Activated naive CD8-positive, alpha-beta T cell treated with anti-CD3 and anti-CD28 coated beads, Interleukin-2, amount 50 U/mL, for 16 hours (primary cell): ENCODE measurements at places on chromosomes 11 and 22.

GRCh38 chr11:120517801-120518291, 6.3 kb downstream of the GRIK4 start:
- no peak for DNase-seq

DNA sequence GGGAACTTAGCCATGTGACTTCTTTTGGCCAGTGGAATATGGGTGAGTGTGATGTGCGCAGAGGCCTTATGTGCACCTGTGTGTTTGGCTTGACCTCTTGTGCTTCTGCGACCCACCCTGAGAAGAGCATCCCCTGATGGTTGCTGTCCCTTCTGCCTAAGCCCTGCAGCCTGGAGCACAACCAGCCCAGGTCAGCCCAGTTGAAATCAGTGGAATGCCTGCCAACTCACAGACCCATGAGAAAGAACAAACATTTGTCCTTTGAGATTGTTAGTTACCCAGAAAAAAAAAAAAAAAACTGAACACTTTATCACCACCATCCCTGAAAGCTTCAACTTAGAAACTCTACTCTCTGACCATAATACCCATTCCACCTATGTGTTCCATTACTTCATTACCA, 38.5 kb downstream of the PAMR1 start:
- DNase-seq = no peak

DNA sequence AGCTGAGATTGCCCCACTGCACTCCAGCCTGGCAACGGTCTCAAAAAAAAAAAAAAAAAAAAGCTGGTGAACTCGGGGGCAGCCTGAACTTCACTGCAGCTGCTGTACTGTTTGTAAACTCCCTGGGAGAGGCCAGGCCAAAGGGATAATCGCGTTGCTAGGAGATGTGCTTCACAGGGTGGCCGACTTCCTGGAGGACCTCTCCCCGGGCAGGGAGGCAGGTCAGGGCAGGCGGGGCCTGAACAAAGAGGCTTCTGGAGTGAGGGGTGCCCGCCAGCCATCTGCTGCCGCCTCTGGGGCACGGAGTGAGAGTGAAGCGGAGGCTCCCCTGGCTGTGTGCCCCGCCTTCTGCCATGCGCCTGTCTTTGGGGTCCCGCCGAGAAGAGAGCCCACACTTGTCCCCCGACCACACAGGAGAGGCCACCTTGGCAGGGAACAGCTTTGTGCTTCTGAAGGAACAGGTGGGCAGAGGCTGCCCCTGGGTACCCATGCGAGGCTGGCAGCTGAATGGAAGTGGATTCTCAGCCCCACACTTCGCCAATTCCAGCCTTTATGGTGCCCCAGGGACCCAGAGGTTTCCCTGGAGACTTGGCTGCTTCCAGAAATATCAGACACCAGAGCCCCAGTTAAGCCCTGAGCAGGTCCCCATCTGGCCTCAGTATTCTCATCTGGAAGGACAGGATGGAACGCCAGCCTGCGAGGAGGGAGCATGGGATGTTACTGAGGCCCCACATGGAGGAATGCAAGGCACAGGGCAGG, 29.6 kb downstream of the TMEM184B start:
- DNase-seq = no peak

DNA sequence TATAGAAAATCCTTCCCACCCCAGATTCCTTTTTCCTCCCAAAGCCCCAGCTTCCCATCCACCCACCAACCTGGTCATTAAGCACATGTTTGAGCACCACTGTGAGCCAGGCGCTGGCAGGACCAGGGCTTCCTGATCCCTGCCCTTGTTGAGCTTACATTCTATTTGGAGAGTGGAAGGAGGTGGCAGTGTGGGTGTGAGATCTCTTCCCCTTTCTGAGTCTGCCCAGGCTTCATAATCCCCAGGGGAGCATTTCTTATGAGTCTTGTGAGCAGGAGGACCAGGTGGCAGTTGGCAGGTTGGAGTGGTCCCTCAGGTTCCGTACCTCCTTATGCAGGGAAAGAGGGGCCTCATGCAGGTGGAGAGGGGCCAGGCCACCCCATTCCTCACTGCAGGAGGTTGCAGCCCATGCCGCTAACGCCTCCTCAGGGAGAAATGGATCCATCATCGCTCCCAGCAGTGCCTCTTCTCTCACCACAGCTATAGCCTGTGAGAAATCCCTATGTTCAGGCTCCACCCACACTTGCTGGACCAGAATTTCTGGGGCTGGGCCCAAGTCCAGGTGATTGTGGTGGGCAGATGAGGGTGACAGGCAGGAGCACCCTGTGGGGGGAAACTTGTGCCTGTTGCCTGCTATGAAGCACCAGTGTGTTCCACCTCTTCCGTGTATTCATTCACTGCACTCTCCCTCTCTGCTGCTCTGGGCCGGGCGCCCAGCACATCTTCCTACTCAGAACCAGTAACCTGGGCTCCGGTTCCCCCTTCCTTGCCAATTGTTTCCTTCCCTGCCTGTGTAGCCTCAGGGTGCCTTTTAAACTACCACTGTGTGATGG, 23.5 kb downstream of the UBE2L3 start:
- DNase-seq = no peak

DNA sequence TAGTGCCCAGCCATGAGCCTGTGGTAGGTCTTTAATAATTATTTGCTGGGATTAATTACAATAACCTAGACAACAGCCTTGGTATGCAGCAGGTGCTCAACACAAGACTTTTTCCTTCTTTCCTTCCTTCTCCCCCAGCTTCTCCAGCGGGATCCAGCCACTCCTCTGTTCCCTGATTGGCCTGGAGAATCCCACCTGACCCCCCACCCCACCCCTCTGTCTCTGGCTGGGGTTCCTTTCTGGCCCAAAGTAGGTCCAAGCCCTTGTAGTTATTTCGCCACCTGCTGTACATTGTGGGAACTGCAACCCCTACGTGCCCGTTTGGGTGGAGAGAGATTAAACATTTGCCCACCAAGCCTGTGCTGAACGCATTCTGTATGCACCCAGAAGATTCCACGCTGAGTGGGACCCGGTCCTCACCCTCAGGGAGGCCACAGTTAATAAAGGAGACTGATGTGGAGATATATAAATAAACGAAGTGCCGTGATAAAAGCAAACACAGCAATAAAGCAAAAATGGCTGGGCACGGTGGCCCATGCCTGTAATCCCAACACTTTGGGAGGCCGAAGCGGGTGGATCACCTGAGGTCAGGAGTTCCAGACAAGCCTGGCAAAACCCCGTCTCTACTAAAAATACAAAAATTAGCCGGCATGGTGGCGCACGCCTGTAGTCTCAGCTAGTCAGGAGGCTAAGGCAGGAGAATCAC, 32.1 kb upstream of the DGKZ start:
- peak; percentile 51 for DNase-seq

DNA sequence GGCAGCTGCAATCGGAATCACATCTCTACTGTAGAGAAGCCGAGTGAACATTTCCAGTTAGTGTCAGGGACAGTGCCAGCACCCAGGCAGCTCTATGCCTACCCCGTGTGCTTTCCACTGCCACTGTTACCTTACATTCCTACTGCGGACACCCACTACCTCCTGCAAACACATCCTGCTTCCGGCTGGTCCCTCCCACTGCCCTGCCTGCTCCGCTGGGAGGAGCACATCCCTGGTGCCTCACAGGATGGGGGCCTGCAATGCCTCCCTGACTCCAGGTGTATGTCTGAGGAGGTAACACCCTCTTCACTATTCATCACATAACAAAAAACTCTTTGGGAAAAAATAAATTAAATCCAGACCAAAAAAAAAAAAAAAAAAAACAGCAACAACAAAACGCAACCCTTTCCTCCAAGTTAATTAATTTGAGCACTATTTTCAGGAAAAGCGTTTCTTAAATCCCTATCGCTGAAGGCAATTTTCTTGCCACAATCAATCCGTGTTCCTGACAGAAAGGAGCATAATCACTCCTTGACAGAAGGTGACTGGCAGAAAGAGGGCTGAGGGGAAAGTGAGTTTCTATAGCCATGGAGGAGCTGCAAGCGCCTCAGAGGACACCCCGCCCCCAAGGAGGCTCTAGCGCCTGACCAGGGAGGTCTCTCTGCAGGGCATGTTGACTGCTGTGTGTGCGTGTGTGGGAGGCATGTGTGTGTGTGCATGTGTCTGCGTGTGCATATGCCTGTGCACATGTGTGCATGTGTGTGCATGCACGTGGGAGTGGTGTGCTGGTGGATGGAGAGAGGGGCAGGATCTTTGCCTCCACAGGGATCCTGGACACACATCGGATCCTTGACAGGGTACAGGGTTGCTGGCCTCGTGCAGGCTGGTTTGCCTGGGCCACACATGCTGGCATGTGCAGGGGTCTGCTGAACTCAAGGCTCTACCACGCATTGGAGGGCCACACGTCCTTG, 134.8 kb upstream of the NTM start:
- no peak for DNase-seq

GRCh38 chr11:115132436-115133228, 371.6 kb downstream of the CADM1 start:
- DNase-seq = no peak

GRCh38 chr22:31083377-31083768, 2.3 kb downstream of the SMTN start:
- DNase-seq = no peak

GRCh38 chr22:41664490-41664889, 24.2 kb downstream of the SNU13 start:
- no peak for DNase-seq

GRCh38 chr11:119363851-119364590, 17.5 kb downstream of the USP2 start:
- DNase-seq = no peak

- DNase-seq = no peak
Measured at GRCh38 chr11:70067036-70067435, 11.1 kb upstream of the ANO1 start.

DNA sequence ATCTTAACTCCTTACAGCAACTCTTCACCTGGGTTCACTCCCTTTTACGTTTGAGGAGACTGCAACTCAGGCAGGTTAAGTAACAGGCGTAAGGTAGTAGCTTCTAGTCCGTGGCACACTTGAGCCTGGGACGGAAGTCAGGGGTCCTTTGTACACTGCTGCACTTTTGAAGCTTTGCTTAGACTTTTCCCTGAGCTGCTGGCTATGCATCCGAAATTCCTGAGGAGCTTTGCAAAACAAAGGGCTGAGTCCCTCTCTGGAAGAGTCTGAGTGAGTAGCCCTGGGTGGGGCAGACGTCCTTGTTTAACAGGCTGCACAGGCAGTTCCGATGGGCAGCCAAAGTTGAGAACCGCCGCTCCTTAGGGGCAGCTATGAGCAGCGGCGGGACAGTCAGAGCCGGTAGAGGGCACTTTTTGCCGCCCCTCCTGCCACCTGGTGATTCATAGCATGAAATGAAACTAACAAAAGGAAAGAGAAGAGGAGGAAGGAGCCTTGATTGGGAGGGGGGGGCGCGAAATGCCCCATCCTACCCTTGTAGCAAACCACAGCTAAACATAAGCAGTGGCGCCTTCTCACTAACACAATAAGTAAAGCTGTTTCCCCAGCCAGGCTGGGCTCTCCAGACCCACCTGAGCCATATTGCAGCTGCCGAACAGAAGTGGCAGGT, 1.4 kb downstream of the TMEM109 start:
- DNase-seq = peak; percentile 55

GRCh38 chr11:67492801-67493547, 10.1 kb downstream of the AIP start:
- no peak for DNase-seq

DNA sequence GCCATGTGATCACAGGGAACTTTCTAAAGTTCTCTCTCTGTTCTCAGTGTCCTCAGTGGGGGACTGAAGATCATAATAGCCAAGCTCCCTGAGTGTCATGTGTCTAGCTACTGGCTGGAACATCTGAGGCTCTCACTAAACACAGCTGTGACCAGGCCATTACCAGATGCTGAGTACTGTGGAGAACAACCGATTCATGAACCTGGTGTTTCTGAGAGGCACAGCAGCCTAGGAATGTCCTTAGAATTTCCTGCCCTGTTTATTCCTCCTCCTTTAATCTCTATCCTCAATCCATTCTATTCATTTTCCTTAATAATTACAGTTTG, 93.0 kb downstream of the ME3 start:
- DNase-seq = no peak
